Stimulated activated CD4-positive, alpha-beta T cell treated with anti-CD3 and anti-CD28 coated beads, TNF-alpha, amount 100 ng/mL, for 1 hour (primary cell): ENCODE measurements at places on chromosomes 3 and 15.

DNA sequence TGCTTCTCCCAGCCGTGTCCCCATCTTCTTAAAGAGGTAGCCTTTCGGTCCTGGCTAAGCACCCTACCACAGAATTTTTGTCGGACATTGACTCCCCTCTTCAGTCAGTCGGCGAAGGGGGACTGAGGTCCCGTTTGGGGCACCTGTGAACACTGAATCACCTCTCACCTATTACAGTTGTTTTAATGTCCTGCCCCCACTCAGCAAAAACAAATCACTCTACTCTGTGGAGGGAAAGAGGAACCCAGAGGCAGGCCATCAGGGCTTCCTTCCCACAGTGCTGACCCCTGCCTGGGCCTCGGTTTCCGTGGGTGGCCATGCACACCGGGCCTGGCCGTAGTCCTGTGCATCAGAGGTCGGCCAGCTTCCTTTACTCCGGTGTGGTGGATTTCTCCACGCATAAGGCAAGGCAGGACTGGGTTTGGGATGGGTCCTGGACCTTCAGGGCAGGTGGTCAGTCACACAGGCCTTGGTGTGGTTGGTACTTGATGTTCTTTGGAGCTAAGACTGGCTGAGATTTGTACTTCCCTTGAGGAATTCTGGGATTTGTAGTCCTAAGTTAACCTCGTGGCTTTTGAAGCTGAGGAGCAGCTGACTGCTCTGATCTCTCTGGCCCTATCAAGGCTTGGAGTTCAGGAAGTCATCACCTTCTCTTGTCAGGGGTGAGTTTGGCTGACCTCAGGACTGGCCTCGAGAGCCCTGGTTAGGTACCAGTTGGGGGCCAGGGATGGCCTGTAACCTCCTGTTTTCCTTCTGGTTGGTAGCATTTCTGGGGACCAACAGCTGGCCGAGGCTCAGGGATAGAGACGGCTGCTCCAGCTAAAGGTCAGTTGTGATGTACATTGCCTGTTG is 627 bp upstream of the FAM131A start:
- DNase-seq: no peak

- no peak for DNase-seq
Measured at GRCh38 chr15:57867970-57868798, 161.7 kb downstream of the POLR2M start.

GRCh38 chr3:174862101-174862500 is 3.0 kb downstream of the NAALADL2 start:
- no peak for DNase-seq

GRCh38 chr3:45964139-45964538 is 20.9 kb downstream of the CXCR6 start:
- no peak for DNase-seq

GRCh38 chr15:66651198-66651597 is 50.8 kb upstream of the SMAD6 start:
- DNase-seq: no peak

DNA sequence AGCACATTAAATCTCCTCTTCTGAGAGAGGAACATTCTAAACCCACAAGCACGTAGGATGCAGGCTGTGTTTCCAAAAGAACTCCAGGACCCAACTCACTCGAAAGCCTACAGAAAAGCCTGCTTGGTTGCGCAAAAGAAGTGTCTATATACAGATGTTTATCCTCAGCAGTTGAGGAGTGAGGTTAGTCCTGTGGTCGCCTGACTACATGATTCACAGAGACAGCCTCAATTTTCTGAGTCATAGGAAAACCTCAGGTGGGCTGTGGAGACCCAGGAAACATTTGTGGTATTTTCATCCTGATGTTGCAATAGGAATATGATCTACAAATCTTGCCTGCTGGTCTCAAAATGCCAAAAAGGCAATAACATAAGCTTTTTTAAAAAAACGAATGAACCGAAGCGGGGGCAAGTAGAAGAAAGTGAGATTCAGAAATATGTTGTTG is 183.8 kb upstream of the THRB start:
- no peak for DNase-seq

DNA sequence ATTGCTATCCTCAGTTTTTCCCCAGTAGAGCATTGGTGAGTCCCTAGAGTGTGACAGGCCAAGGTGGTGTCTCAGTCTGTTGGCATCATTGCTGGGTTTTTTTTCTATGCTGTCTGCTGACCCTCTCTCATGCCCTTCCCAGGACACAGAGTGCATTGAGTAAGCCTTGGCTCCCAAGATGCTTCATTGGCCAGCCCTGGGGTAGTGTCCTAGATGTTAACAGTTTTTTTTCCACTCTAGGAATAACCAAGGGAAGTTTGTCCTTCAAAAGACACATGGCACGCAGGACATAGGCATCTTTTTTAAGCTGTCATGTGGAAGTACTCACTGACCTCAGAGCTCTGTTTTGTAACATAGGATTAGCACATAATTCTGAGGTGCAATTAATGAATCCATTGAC is 19.5 kb downstream of the ADAMTSL3 start:
- DNase-seq: no peak

DNA sequence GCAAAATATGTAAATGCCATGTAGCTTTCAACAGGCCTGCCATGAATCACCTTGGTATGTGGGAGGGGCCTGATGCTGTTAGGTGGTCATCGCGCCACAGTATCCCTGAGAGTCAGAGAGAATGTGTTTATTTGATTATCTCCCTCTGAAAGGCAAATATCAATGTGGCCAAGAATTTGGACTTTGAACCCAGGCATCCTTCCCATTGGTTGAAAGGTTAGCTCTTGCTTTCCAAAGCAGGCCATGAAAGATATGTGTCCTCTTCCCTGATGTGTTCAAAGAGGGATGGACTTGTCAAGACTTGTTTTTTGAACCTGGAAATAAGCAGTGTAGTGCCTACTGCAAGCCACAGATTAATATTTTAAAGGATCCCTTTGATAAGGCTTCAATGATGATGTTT is 36.7 kb downstream of the SRP14 start:
- no peak for DNase-seq

- no peak for DNase-seq
Measured at GRCh38 chr3:141740349-141740748, 2.3 kb downstream of the RNF7 start.

GRCh38 chr3:71695000-71695482 is 30.2 kb downstream of the EIF4E3 start:
- no peak for DNase-seq
